ENCODE measurements at places on chromosomes 4 and X.

DNA sequence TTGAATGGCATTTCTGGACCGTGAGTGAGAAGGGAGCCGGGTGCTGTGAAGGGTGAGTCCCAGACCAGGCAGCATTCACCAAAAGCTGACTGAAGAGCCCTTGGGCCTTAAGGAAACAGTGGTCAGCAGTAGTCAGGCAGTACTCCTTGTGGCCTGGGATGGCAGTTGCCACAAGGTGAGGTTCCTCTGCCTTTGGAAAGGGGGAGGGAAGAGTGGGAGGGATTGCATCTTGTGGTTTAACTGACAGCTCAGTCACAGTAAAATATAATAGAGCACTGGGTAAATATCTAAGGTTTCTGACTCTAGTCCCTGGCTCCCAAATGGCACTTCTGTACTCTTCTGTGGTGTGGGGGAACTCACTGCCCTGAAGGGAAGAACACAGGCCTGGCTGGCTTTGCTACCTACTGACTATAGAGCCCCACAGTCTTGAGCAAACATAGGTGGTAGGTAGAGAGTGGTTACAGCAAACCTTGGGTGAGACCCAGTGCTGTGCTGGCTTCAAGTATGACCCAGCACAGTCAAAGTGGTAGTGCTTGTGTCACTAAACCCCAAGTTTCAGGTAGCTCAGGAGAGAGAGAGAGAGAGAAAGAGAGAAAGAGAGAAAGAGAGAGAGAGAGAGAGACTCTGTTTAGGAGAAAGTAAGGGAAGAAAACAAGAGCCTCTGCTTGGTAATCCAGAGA is 154.2 kb downstream of the TEX11 start:
- DNase-seq = no peak

DNA sequence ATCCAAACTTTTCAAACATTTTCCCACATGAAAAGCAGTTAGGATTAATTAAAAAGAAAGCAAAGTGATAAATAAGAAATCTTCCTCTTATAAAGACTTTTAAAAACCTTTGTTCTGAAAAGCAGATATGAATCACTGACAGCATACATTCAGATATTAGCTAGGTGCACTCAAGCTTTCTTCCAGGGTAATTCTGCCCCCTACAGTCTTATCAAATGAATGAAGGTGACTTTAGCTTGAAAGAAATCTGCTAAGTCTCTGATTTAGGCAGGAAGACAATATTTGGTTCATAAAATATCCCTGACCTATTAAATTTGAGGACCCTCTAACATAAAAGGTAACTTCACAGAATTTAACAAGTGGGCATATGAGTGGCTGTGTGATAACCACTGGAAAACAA is 209.1 kb upstream of the FAM47A start:
- no peak for DNase-seq

DNA sequence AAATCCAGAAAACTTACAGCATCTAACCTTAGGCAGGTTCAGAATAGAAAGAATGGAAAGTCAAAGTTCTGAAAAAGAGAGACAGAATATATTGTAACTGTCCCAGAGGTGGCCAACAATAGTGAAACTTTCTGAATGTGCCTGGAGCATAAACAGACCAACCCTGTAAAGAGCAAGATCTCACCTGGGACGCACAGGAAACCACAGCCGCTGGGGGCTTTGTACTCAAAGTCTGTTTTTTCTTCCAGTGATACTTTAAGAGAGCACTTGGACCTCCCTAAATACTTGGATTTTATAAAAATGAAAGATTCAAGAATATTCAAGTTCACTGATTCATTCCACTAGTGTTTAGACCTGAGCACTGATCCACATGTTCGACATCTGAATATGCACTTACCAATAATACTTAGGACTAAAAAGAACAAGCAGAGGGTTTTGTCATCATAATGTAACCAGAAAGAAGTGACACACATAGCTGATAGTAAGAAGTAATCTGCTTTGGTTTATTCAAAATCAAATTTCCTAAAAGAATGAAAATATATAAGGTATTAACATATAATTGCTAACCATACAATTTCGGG is 35.3 kb downstream of the ARAP2 start:
- DNase-seq = no peak

GRCh38 chr4:32689518-32689917 is 1969.3 kb downstream of the PCDH7 start:
- no peak for DNase-seq

DNA sequence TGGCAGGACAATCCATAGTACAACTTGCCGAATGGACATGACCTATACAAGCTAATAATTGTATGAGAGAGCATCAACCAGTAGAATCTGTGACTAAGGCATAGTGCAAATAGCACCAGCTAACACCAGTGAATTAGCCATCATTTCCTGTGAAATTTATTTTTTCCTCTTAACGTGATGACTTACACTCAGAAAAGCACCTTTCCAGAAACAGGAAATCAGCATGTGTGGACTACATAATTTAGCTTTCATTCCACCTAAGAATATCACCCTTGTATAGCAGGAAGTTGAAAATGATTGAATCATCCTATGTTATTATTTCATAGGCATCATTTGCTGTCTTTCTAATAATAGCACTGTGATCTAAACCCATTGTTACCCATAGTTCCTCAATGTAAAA is 1393.4 kb upstream of the PCDH7 start:
- DNase-seq = no peak

DNA sequence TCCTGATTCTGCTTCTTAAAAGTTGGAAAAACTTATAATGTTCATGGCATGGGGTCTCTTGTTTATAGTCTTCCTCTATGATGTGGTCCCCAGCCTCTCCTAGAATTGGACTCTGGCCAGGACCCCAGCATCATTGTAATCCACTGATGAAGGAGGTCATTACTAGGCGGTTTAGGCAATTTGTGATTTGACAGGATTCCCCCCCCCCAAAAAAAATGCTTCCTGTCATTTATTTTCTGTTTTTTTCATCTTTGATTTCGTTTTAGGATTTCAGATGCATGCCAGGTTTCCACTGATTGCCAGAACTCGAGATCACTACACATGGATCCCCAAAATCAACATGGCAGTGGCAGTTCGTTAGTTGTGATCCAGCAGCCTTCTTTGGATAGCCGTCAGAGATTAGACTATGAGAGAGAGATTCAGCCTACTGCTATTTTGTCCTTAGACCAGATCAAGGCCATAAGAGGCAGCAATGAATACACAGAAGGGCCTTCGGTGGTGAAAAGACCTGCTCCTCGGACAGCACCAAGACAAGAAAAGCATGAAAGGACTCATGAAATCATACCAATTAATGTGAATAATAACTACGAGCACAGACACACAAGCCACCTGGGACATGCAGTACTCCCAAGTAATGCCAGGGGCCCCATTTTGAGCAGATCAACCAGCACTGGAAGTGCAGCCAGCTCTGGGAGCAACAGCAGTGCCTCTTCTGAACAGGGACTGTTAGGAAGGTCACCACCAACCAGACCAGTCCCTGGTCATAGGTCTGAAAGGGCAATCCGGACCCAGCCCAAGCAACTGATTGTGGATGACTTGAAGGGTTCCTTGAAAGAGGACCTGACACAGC is 4.9 kb downstream of the SPRY1 start:
- no peak for DNase-seq

DNA sequence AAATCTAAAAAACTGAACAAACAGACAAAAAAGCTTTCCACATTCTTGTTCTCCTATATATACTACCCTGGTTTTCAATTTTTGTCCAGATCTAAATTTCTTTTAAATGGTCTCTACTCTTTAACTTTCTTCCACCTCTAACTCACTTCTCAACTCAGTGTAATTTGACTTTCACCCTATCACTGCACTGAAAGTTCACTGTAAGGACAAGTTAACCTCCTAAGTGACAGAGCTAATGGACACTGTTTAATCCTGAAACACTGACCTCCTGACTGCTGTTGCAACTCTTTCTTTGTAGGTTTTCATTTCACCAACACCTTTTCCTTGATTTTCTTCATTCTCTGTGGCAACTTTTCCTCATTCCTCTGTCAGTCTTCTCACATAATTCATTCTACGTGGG is 50.0 kb downstream of the ATOH1 start:
- DNase-seq = no peak

- no peak for DNase-seq
Measured at GRCh38 chr4:47642191-47642830, 157.2 kb downstream of the ATP10D start.

DNA sequence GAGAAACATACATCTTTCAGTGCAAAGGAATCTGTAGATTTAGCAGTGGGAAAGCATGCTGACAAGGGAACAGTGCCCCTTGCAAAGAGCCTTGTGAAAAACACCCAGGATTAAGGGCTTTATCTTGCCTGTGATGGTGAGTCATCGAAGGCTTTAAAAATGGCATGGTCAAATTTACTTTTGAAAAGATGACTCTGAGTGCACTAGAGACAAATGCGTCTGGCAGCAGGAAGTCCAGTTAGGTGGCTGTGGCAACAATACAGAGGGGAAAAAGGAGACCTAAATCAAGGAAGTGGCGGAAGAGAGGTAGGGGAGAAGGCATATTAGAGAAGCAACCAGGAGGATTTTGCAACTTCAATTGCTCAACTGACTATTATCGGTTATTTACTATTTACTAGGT is 472.6 kb upstream of the CPEB2 start:
- DNase-seq = no peak

GRCh38 chr4:147285751-147286150 is 195.1 kb upstream of the EDNRA start:
- DNase-seq = no peak

GRCh38 chr4:151325111-151325948 is at the start of gene SH3D19:
SH3D19 (minus strand) TSS chr4:151325605; CDS start chr4:151325352, 253 bp downstream.
- DNase-seq = no peak

- DNase-seq = no peak
Measured at GRCh38 chr4:106602711-106603110, 234.1 kb upstream of the GIMD1 start.

DNA sequence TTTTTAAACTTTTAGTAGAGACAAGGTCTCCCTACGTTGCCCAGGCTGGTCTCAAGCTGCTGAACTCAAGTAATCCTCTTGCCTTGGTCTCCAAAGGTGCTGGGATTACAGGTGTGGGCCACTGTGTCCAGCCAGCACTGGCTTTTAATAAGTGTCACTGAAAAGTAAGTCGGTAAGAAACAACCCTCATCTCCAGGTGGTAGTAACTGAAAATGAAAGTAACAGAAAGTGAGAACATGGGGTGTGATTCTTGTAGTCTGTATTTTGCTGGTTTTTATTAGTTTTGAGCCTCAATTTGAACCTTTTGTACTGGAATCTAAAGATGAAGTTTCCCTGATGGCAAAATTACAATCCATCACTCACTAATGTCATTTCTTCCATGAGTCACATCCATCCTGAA is 238.1 kb upstream of the AGA start:
- DNase-seq = no peak

DNA sequence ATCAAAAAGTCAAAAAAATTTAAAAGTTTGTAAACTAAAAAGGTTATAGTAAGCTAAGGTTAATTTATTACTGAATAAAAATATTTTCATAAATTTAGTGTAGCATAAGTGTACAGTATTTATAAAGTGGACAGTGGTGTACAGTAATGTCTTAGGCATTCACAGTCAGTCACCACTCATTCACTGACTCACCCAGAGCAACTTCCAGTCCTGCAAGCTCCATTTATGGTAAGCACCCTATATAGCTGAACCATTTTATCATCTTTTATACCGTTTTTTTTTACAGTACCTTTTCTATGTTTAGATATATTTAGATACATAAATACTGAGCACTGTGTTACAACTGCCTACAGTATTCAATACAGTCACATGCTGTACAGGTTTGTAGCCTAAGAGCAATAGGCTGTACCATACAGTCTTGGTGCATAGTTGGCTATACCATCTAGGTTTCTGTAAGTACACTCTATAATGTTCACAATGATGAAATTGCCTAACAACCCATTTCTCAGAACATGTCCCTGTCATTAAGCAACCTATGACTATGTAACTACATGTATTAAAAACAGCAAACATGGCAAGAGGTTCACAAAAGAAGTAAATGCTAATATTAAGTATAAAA is 18.6 kb downstream of the ACSL4 start:
- peak; percentile 59 for DNase-seq

GRCh38 chr4:4990329-4990728 is 28.9 kb downstream of the CYTL1 start:
- DNase-seq = no peak

DNA sequence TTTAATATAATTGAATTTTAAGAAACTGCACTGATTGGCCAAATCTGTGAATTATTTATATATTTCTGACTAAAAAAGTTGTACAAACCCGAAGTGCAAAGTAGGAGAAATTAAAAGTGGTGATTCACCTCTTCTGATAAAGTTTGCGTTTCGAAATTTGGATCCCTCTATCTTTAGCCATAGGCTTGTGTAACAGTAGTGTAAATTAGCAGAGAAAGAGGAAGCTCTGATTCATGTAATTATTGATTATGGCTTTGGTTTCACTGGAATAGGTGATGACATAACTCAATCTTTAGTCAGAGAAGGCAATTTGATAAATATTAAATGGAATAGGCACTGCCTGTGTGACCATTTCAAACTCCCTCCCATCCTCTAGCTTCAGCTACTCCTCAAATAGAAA is 717.8 kb upstream of the PCDH7 start:
- no peak for DNase-seq

- DNase-seq = no peak
Measured at GRCh38 chr4:3121596-3121995, 47.1 kb downstream of the HTT start.

- no peak for DNase-seq
Measured at GRCh38 chrX:148670277-148670676, 169.9 kb downstream of the AFF2 start.

- DNase-seq = no peak
Measured at GRCh38 chr4:71487344-71487920, 148.6 kb downstream of the SLC4A4 start.

- DNase-seq = no peak
Measured at GRCh38 chr4:173769568-173769967, 239.5 kb upstream of the HAND2 start.

DNA sequence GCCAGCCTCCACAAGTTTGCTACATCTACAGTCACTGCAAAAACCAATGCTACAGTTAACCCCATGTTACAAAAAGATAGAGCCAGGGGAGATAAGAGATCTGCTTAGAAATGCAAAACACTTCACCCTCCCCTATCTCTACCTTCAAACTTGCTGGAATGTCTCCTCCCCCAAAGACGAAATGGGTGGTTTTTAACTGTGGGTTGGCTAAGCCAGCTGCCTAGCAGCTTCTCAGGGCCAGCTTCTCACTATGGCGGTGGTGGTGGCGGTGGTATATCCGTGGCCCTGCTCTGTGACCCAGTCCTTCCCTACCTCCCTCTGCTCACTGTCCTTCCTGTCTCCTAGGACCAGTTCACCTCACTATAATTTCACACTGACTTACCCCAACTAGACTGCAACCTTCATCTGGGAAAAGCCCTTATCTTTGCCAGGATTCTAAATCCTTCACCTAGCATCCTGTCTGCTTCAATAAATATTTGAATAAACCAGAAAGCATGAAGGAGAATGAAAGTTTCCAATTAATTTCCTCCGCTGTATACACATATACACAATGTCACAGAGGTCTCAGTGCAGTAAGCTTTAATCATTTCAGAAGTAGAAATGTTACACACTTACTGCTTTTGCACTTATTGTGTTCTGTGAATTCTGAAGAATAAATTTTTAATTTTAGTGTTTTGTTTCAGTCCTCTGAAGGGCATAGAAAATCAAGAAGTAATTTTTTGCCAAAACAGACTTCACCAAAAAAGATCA is 46.3 kb downstream of the SH3KBP1 start:
- DNase-seq = no peak
